ENCODE measurements at places on chromosomes 13 and 19. TPM values are rescaled to one million over a fixed set of nuclear protein-coding genes. Genes with fewer than 3 reads are reported as not detected.

Gene CEACAM4
- not detected for total RNA-seq

Gene ZSCAN4
- not detected for total RNA-seq

Gene ZNF567
- 10.8 TPM for total RNA-seq

Gene KLHL1
- not detected for total RNA-seq

Gene DAZAP1
- total RNA-seq = 241 TPM
